ENCODE measurements at places on chromosomes 7 and 10. TPM values are rescaled to one million over a fixed set of nuclear protein-coding genes. Genes with fewer than 3 reads are reported as not detected.

FKBP9 gene
- 0.14 TPM for total RNA-seq

GRCh38 chr10:66747451-66747850 lies 178.4 kb upstream of the LRRTM3 start:
- no peak for DNase-seq

CXCL12 gene
- total RNA-seq: not detected

DNA sequence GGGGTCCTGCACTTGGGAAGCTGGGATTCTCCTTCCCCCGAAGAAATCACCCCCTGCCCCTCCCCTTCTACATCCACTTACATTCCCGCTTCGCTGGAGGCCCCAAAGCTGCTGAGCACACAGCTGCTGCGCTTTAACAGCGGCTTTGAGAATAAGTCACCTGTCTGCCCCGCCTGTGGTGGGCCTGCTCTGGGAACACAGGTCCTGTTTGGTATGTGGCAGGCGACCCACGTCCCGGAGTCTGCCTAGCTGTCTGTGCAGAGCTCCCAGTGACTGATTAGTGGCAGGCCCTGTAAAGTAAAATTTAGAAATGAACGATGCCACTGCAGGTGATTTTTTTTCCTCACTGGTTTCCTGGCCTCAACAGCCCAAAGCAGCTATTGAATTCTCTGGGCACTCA lies 47.0 kb downstream of the CDH23 start:
- no peak for DNase-seq

- DNase-seq: peak; percentile 48
Measured at GRCh38 chr10:99329304-99329553, at the start of gene CNNM1. Gene CNNM1 (plus strand): TSS chr10:99329356. CDS start chr10:99329388, 32 bp downstream.

GRCh38 chr10:121357401-121357800 lies 240.8 kb downstream of the FGFR2 start:
- no peak for DNase-seq

DNA sequence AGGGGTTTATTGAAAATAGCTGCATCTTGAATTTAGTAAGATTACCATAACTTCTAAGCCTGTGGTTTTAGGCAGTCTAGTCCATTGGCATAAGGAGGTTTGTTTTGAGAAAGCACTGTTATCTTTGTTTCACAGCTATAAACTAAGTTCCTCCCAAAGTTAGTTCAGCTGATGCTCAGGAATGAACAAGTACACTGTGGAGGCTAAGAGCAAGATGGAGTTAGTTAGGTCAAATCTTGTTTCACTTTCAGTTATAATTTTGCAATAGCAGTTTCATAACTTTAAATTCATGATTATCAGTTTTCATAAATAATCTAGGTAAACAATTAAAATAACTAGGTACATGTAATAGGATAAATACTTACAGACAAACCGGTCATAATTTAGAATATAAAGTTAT lies 15.4 kb downstream of the SEC61G start:
- DNase-seq: no peak

GRCh38 chr7:6436385-6436685 lies 11.4 kb downstream of the DAGLB start:
- peak; percentile 69 for DNase-seq

DNA sequence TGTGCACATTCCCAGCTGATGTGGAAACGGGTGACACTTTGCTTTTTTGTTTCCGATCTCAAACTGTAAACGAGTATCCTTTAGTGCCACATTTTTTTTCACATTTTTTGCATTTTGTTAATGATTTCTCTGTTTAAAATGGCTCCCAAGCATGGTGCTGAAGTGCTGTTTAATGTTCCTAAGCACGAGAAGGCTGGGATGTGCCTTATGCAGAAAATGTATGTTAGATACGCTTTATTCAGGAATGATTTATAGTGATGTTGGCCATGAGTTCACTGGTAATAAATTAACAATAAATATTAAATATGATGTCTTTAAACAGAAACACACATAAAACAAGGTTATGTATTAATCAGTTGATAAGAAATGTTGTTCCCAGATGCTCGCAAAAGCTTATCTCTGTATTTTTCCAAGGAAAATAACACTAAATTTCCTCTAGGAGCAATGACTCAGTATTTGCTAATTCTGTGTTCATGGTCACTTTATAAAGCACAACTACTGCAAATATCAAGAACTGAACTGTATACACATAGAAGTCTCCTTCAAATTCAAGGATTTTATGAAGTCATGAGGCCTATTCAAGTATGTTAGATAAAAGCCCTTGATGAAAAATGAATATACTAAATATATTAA lies 305.9 kb upstream of the SMIM30 start:
- no peak for DNase-seq

DNA sequence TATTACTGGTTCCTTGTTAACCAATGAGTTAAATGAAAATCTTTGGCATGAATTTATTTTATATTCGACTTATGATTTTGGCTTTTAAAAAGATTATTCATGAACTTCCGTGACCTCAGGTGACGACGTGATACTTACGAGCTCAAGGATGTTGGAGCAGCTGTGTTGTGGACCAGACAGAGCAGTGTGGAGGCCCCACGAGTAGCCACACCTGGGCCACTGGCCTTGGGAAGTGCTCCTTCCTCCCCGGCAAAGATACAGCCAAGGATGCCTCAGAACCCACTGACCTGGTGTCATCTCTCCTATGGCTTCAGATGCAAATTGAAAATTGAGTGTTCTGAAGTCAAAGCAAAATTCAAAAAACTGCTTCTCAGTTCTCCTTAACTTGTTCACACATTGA lies 147.5 kb upstream of the PPP2R2D start:
- DNase-seq: no peak

- no peak for DNase-seq
Measured at GRCh38 chr10:94496010-94496409, 49.6 kb upstream of the HELLS start.

GRCh38 chr10:124612611-124613498 lies 131.3 kb downstream of the FAM53B start:
- DNase-seq: peak; percentile 32

DNA sequence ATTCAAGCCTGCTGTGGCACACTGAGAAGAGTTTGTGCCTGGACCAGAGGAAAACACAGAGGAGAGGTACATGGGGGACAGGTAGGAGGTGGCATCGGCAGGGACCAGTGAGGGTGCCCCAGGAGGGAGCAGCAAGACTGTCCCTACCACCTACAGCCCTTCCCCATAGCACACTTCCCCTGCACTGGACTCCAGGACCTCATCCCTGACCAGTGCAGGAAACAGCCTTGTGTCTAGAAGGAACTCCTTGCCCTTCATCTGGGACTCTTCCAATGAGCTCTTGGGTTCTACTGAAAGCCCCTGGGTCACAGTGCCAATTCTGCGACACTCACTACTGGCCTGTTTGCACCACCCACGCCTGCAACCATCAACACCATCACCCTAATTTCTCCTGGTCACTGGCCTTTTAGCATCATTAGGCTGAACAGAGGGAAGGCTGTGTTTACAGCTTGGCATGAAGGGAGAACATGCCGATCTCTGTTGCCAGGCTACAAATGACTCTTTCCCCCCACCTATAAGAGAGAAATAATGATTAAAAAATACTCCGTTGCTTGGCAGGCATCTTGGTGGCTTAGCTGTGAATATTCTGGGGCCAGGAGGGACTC lies 371.9 kb upstream of the ZMIZ1 start:
- no peak for DNase-seq

ZCWPW1 gene
- 2.9 TPM for total RNA-seq

GRCh38 chr10:30827531-30828120 lies 198.1 kb upstream of the LYZL2 start:
- DNase-seq: no peak

DNA sequence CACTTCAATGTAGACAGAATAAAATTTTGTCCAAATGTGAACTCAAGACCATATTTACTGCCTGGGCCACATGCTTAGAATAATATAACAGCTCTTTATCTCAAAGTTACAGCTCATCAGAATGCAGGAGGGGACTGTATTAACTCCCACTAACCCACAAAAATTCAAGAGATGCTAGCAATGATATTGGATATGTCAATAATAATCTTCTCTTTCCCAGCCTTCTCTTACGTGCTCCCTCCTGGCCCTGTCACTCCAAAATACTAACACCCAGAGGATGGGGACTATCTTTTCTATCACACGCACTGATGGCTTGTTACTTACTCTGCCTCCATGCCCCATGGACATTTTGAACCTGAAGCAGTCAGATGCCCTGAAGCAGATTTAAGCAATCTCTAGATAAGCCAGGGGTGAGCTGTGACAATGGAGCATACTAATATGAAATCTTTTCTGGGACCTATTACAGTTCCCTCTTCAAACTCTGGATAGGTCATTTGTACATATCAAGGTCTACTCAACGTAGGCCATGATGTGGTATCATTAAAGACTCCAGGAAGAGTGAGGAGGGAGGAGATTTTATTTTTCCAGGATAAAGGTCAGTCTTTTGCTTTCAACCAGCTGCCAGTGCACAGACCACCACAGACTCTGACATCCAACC lies 803.0 kb downstream of the GRM8 start:
- DNase-seq: no peak

DNA sequence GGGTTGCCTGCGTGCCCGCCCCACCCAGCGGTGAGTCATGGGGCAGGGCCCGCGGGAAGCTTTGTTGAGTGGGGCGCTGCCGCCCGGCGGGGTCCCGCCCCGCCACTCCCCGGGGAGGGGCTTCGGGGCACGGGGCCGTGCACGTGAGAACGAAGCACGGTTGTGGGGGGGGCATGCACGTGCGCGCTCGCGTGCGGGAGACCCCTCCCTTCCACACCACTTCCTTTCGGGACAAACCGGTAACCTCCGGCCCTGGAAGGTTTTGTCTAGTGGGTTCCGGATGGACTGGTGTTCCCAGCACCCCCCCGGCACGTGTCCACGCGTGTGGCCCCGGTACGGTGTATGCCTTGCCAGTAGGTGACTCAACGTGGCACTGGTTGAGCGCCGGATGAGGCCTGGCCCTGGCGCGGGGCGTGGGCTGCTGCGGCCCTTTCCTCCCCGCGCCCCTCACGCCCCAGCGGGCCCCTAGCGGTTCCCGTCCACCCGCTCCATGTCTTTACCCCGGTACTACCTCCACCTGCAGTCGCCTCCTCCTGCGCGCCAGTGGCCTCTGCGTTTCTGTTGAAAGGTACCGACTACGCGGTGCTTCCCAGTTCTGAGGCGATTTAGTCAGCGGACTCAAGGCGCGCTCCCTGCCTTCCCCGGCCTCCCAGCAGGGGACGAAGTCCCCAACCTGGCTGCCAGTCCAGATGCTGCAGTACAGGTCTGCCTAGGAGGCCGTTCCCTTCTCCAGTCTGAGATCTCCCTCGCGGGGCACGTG lies 3.1 kb downstream of the ADIRF start:
- DNase-seq: peak; percentile 87

- DNase-seq: no peak
Measured at GRCh38 chr10:108439397-108439796, 1274.9 kb upstream of the SORCS1 start.

FUOM gene
- total RNA-seq: 27.8 TPM

- DNase-seq: no peak
Measured at GRCh38 chr7:29372351-29373090, 177.9 kb downstream of the CHN2 start.

HOXA1 gene
- total RNA-seq: 0.35 TPM

- DNase-seq: no peak
Measured at GRCh38 chr10:8136736-8137135, 82.2 kb downstream of the GATA3 start.

DNA sequence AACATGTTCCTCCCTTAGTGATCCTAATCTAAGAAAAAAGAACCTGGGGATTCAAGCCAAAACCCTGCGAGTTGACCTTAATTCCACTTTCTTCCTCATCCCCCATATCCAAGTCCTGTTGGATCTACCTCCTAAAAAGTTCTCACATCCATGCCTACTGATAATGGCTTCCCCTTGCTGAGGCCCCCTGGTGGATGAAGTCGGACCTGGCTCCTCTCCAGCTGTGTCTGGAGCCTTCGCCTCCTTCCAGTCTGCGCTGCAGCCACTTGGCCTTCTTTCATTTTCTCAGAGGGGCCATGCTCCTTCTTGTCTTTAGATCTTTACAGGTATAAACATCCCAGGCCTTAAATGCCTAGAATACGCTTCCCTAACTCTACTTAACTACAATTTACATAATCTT lies 8.1 kb downstream of the PDE1C start:
- DNase-seq: peak; percentile 2

GRCh38 chr7:110534241-110534931 lies 556.5 kb upstream of the LRRN3 start:
- DNase-seq: no peak

SAMD9L gene
- 21.5 TPM for total RNA-seq

- no peak for DNase-seq
Measured at GRCh38 chr10:72593963-72594362, 31.9 kb downstream of the MICU1 start.

- DNase-seq: peak; percentile 54
Measured at GRCh38 chr7:154953006-154953684, 49.8 kb downstream of the PAXIP1 start.

PRSS1 gene
- total RNA-seq: not detected

GRCh38 chr7:158261362-158262235 lies 326.0 kb downstream of the PTPRN2 start:
- DNase-seq: no peak

Measured in activated naive CD8-positive, alpha-beta T cell treated with anti-CD3 and anti-CD28 coated beads for 36 hours (primary cell).